ENCODE measurements at places on chromosomes 13 and 19.

GRCh38 chr13:26867451-26868091 is 107.0 kb upstream of the GPR12 start:
- no peak for DNase-seq

- no peak for DNase-seq
These were observed 12.8 kb downstream of the KCTD12 start for GRCh38 chr13:76873445-76873844.

GRCh38 chr19:40358773-40359172 is 10.3 kb downstream of the PLD3 start:
- no peak for DNase-seq

DNA sequence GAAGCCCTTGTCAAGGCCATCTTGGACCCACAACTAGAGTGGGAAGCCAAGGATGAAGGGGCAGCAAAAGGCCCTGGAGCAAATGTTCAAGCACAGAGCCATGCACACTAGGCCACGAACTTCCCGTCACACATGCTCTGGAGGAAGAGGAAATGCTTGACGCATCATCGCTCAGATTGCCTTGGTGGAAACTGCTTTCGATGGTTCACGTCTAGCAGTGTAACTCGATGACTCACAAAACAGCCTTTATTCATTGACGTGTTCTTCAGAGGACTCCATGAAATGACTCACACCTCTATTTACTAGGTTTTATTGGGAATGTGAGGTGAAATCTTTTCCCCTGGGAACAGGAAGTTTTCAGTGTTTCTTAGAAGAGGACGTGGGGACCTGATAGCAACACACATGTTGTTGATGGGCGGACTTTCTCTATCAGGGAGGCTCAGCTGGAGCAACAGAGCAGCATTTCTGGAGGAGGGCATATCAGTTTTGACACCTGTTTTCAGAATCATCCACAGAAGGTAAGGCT is 79.8 kb upstream of the FLT1 start:
- no peak for DNase-seq

DNA sequence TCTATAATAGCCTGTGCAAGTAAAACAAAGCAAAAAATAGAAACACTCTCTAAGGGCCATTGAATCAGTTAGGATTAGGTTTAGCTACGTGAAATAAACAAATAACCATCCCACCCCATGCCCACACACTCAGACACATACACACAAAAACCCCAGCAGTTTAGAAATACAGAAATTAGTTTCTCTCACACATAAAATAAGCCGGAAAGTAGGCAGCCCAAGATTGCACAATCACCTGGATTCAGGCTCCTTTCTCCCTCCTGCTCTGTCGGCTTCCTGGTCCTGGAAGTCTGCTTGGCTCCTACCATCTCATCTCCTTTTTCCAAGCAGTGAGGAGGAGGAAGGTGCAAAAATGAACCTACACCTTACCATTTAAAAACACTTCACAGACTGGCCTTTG is 22.6 kb upstream of the USP12 start:
- no peak for DNase-seq

- DNase-seq, result no peak
These were observed 717 bp downstream of the EEF2 start for GRCh38 chr19:3984584-3984907.

DNA sequence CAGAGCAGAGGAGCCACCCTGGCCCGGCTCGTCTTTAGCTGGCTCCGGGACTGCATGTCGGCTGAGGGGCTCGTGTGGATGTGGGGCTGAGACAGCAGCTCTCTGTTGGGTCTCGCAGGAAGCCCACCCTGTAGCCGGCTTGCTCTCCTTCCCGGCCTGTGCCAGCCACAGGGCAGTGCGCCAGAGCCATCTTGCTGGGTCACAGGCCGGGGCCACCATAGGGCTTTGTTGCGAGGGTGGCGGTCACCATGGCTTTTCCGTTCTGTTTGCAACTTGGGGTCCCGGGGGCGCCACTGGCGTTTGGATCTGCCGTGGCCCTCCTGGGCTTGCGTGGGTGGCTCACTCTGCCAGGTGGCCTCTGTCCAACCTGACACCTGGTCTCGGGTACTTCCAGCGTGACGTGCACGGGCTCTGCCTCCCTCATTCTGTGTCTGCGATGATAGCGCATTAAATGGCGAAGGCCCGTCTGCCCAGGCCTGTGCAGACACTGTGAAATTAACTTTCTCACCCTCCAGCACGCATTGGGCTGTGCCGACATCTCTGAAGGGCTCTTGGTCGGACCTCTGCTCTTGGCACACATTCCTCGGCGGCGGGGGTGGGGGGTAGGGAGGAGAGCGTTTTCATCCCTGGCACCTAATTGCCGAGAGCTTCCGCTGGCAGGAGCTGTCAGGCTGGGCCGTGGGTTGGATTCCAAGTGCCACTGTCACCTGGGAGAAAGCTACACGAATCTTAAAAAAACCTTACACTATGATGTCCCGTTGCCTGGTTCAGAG is 95.1 kb downstream of the KDM4B start:
- no peak for DNase-seq

- no peak for DNase-seq
These were observed 424.4 kb downstream of the FGF14 start for GRCh38 chr13:101977475-101977874.

DNA sequence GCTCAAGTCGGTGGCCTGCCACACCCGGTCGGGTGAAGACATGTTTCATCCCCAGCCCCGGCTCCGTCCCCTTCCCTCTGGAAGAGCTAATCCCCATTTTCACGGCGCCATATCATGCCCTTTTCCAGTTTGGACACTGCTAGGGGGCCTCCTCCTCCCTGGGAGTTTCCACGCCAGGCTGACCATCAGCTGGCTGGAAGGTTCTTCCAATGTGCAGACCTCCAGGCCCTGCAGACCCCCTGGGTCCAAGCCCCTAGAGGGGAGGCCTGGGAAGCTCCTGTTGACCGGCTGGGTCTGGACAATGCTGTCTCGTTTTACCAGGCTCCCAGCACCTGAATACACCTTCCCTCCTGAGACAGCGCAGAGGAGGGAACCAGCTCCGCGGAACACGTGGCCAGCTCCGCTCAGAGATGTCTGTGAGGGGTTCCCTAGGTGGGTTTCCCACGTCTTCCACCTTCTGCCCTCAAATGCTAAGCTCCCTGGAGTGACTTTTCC is 44.7 kb upstream of the RANBP3 start:
- no peak for DNase-seq

DNA sequence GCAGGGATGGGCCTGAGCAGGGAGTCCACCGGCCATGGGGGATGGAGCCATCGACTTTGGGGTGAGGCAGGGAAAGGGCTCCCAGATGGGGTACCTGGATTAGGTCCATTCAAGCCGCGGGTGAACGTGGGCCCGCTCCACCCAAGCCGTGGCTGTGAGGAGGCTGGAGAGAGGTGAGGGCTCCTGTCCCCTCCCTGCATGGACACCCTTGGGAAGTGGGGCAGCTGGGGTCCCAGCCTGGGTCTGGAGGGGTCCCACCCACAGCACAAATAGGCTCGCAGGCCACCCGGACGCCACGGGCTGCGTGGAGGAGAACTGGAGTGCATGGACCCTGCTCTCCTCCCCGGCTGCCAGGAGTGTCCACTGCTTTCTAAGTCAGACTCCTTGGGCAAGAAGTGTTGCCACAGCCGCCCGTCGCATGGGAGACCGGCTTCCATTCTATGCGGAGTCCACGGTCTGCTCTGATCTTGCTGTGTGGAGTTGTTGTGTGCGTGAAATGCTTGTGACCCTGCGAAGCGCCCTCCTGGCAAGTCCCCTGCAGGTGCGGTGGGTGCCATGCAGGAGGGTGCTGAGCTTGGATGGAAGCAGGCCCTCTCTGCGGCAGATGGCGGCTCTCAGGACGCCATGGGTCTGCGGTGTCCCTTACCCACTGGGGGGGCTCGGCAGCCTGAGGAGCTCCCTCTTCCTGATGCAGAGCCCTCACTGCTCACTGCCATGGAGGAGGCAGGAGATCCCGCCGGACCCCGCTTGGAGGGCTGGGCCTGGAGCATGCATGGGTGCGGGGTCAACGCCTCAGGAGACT is 2.0 kb downstream of the DAZAP1 start:
- DNase-seq, result no peak

GRCh38 chr19:49222011-49222410 is 64.4 kb downstream of the TRPM4 start:
- DNase-seq, result no peak

DNA sequence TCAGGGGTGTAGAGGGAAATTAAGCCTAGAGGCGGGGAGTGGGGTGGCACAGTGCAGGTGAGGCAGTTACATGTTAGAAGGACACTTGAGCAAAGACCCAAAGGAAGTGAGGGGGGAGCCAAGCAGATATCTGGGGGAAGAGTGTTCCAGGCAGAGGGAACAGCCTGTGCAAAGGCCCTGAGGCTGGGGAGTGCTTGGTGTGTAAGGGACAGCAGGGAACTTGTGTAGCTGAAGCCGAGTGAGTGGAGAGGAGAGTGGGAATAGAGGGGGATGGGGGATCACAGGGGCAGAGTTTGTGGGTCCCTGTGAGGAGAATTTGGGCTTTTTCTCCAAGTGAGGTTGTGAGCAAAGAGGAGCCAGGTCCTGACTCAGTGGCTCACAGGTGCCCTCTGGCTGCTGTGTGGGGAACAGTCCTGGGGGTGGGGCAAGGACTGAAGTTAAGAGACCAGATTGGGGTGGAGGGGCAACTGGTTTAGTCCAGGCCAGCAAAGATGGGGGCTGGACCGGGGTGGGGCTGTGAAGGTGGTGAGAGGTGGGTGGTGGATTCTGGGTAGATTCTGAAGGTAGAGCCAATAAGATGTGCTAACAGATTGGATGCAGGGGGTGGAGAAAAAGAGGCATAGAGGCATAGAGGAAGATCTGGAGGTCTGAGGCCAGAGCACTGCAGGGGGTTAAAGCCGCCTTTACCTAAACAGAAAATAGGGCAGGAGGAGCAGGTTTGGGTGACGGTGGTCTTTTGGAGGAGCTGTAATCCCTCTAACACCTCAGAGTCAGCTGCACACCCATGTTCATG is 75.3 kb downstream of the CACNA1A start:
- no peak for DNase-seq
